Thymus (tissue), 14 donors: ENCODE measurements at places on chromosomes 7 and 10. TPM values are rescaled to one million over a fixed set of nuclear protein-coding genes. Genes with fewer than 3 reads are reported as not detected.

DNA sequence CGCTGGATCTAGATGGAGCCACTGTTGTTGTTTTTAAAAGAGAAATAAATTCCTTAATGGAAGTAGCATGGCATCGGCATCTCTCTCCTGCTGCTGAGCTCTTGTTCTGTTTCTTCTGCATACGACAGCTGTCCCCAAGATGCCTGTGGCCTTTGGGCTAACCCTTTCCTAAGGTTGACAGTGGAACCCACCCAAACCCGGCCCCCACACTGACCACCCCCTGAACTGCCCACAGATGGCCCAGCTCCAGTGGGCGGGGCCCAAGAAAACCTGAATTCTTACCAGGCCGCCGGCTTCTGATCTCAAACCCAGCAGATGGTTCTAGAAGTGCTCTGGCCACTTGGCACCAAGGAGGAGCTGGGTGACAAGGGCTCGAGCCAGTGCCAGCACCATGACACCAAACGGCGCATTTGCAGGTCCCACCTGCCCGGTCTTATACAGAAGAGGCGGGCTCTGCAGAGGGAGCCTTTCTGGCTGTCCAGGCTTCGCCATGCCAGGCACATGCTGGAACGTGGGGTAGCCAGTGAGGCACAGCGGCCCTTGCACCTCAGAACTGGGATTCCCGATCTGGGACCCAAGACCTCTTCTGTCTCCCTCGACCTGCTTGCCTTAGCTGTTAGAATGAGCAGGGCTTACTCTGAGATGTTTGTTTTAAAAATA, 82.7 kb downstream of the RGS10 start:
- H3K27me3 ChIP-seq: no peaks in the 10 kb centered on the region
- peaks cover 6% of the 10 kb centered on the region for H3K36me3 ChIP-seq
- no peak overlapping the region for H3K4me3 ChIP-seq
- no peak overlapping the region for H3K27ac ChIP-seq
- DNase-seq: no peak

DNA sequence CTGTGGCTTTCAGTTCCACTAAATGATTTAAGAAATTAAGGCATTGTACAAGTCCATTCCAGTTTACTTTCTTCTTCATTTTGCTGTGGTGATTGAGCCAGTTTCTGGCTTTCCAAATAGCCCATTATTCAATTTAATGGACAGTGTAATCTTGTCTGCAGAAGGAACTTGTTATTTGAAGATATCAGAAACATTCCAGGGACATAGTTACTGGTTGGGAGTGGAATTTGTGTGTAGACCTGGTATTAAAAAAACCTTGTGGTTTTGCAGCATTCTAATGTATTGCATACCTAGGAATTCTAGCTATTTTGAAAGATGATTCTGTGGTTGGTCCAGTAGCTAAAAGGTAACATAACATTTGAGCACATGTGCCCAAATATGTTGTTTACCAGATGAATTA, 72.2 kb downstream of the MCU start:
- no peak overlapping the region for H3K27ac ChIP-seq
- DNase-seq: no peak
- no peaks in the 10 kb centered on the region for H3K36me3 ChIP-seq
- no peaks in the 10 kb centered on the region for H3K27me3 ChIP-seq
- no peak overlapping the region for H3K4me3 ChIP-seq

DNA sequence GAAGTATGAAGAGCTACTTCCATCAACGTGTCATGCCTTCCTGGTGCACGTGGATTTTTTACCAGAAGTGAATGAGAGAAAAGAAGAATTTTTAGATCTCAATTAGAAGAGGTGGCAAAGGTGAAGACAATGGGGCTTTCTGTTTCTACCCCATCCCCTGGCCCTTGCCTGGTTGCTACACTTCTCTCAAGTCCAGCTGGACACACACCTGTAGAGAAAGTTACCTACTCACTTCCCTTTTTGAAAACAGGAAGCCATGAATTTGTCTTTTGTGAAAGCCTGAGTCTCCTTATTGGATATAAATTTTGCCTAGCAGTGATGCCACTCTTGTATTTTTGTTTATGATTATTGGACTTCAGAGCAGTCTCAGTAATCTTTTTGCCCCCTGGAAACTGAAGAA, 142.9 kb upstream of the AKR1E2 start:
- H3K36me3 ChIP-seq: no peaks in the 10 kb centered on the region
- H3K27me3 ChIP-seq: no peaks in the 10 kb centered on the region
- no peak for DNase-seq
- no peaks in the 10 kb centered on the region for H3K4me1 ChIP-seq
- no peak overlapping the region for H3K4me3 ChIP-seq

DNA sequence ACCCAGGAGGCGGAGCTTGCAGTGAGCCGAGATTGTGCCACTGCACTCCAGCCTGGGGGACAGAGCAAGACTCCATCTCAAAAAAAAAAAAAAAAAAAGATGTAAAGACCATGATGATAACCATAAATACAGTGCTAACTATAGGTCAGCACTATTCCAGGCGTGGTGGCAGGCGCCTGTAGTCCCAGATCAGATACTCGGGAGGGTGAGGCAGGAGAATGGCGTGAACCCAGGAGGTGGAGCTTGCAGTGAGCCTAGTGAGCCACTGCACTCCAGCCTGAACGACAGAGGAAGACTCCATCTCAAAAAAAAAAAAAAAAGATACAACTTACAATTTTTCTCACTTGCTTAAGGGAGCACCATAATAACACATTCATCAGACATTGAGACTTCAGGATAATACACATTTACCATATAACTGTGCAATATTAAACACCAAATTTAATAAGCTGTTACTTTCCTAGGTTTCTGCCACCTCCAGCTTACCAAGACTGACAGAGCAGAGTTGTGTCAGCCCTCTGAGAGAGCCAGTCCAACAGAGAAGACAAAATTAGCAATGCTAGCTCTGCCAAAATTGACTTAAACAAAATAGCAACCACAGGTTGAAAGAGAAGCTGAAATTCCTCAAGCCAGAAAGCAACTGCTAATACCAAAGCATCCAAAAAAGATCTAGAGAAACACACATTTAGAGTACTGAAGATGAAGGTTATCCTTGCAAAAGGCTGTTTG, 8.2 kb downstream of the DNA2 start:
- no peaks in the 10 kb centered on the region for H3K27me3 ChIP-seq
- H3K27ac ChIP-seq: no peak overlapping the region
- H3K4me3 ChIP-seq: no peak overlapping the region
- no peak for DNase-seq
- H3K4me1 ChIP-seq: no peaks in the 10 kb centered on the region
- peaks cover 57% of the 10 kb centered on the region for H3K36me3 ChIP-seq

- peak; percentile 4 for DNase-seq
- H3K4me1 ChIP-seq: no peaks in the 10 kb centered on the region
- no peaks in the 10 kb centered on the region for H3K27me3 ChIP-seq
- H3K36me3 ChIP-seq: peaks cover 5% of the 10 kb centered on the region
- no peak overlapping the region for H3K4me3 ChIP-seq
Observed at GRCh38 chr10:77970869-77971803, 44.6 kb upstream of the DLG5 start.

GRCh38 chr10:12358863-12359564, 9.7 kb downstream of the CAMK1D start:
- H3K36me3 ChIP-seq: no peaks in the 10 kb centered on the region
- peaks cover 15% of the 10 kb centered on the region for H3K4me1 ChIP-seq
- no peak overlapping the region for H3K4me3 ChIP-seq
- no peaks in the 10 kb centered on the region for H3K27me3 ChIP-seq
- DNase-seq: no peak

- no peaks in the 10 kb centered on the region for H3K4me1 ChIP-seq
- H3K4me3 ChIP-seq: no peak overlapping the region
- no peaks in the 10 kb centered on the region for H3K27me3 ChIP-seq
Observed at GRCh38 chr10:33746836-33747268, 412.4 kb upstream of the NRP1 start.

DNA sequence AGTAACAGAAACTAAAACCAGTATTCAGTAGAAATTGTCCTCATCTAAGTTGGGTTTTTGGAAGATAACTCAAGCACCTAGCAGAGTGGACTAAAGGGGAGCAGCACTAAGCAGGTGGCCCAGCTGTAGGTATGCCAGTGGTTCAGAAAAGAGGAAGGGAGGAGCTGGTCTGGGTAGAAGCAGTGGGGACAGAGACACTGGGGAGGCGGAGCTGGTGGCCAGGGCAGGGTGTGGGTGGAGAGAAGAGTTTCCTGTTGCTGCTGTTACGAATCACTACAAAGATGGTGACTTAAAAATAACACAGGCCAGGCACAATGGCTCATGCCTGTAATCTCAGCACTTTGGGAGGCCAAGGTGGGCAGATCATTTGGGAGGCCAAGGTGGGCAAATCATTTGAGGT, 136.2 kb downstream of the WDR11 start:
- no peaks in the 10 kb centered on the region for H3K36me3 ChIP-seq
- no peak for DNase-seq
- H3K27ac ChIP-seq: no peak overlapping the region

- no peaks in the 10 kb centered on the region for H3K27me3 ChIP-seq
- no peak for DNase-seq
- no peak overlapping the region for H3K27ac ChIP-seq
- no peak overlapping the region for H3K4me3 ChIP-seq
- H3K36me3 ChIP-seq: no peaks in the 10 kb centered on the region
Observed at GRCh38 chr7:158030071-158030470, 557.6 kb downstream of the PTPRN2 start.

Gene LEP
- total RNA-seq: 0.05 TPM

Gene ADAMTS14
- total RNA-seq: 1.8 TPM

Gene FZD1
- total RNA-seq: 1.4 TPM

Gene NUDT1
- total RNA-seq: 105 TPM

Gene TEX36
- not detected for total RNA-seq

Gene PIK3CG
- total RNA-seq: 22.4 TPM

Gene SYT15
- total RNA-seq: 0.80 TPM

Gene PVRIG
- total RNA-seq: 52.3 TPM

Gene NPTX2
- 0.47 TPM for total RNA-seq
